ENCODE measurements at places on chromosomes 1 and 21.

GRCh38 chr21:23660560-23660959 is 1946.7 kb downstream of the MRPL39 start:
- DNase-seq, result no peak

DNA sequence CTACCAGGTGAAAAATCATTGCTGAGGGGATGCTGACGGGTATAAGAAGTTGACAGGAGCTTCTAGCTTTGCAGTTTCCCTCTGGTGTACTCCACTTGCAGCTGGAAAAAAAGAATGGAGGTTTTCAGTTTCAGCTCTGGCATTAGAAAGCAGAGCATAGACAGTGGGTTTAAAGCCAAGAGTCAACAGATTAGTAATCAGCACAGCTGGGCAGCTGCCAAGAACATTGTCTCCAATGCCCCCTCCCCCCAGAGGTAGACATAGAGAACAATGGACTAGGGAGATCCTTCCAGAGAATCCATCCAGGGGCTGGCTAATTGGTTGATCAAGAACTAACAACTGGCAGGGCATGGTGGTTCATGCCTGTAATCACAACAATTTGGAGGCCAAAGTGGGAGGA is 10.1 kb upstream of the ZBTB8B start:
- DNase-seq, result no peak

GRCh38 chr1:181918880-181919525 is 142.5 kb downstream of the ZNF648 start:
- DNase-seq, result no peak

DNA sequence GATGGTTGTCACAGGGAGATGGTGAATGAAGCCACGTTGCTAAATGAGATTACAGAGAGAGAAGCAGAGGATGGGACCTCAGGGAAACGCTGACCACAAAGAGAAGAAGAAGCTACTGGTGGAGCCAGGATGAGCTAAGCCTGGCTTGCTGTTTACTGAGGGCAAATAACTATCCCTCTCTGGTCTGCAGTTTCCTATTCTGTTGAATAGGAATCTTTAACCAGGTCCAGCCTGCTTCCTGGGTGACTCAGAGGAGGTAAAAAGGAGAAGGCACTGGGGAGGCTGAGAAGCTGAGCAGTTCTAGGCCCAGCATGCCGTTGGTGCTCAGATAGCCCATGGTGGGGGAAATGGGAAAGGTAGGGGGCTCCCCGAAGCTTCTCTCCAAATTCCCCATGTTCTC is 29.6 kb downstream of the DMBX1 start:
- no peak for DNase-seq

GRCh38 chr1:178038372-178038771 is 55.5 kb upstream of the RASAL2 start:
- no peak for DNase-seq

- DNase-seq, result no peak
These were observed 60.2 kb downstream of the DMRTB1 start for GRCh38 chr1:53519421-53519820.

DNA sequence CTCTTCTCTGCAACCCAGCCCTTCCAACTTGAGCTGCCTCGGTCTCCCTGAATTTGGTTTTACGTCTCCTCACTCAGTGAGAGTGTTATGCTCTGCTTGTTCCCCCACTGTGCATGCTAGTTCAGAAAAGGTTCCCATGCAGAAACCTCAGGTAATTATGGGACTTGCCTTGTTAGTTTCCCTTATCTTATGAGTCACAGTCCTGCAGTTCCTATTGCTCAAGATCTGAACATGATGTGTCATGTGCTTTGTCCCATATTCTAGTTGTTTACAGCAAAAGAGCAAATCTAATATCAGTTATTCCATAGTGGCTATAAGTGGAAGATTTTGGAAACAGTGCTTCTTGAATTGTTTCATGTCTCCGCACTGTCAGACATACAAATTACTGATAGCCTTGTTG is 74.4 kb downstream of the DUSP10 start:
- no peak for DNase-seq

DNA sequence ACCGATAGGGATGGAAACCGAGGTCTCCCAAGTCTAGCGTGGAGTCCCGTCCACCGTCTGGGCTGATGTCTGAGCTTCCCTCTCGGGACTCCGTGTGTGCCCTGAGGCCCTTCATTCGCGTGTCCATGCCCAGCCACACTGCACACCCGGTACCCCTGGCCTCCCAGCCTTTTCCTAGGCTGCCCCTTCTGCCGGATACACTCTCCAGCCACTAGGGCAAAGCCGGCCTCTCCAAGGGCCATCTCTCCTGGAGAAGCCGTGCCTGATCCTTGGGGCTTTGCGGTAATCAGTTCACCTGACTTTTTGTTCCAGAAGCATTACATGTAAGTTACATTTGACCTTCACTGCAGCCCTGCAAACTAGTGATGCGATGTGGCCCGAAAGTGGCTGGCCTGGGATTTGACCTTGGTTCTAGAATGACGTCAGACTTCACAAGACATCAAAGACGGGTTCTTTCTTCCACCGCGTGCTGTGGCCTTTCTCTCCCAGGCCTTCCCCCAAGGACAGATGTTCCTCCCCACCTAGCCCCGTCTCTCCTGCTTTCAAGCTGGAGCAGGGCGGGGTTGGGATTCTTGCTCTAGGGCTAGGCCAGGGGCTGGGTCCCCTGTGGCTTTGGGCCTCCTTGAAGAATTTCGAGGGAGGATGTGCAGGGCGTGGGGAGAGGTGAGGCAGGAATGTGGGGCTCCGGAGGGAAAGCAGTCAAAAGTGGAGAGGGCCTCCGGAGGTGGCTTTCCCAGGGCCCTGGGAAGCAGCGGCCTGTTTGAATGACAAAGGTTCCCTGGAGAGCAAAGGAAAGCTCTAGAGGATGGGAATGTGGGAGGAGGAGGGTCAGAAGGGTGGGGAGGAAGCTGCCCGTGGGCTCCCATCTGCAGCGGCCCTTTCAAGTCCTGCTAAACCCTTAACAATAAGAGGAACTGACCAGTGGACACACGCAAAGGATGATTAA is 49.7 kb upstream of the SLC2A1 start:
- no peak for DNase-seq

- no peak for DNase-seq
These were observed 64.9 kb upstream of the FCGR2A start for GRCh38 chr1:161440312-161440894.
